ENCODE measurements at places on chromosomes 13 and 19.

- no peak for DNase-seq
These were observed 32.8 kb downstream of the ATP12A start for GRCh38 chr13:24713022-24713421.

DNA sequence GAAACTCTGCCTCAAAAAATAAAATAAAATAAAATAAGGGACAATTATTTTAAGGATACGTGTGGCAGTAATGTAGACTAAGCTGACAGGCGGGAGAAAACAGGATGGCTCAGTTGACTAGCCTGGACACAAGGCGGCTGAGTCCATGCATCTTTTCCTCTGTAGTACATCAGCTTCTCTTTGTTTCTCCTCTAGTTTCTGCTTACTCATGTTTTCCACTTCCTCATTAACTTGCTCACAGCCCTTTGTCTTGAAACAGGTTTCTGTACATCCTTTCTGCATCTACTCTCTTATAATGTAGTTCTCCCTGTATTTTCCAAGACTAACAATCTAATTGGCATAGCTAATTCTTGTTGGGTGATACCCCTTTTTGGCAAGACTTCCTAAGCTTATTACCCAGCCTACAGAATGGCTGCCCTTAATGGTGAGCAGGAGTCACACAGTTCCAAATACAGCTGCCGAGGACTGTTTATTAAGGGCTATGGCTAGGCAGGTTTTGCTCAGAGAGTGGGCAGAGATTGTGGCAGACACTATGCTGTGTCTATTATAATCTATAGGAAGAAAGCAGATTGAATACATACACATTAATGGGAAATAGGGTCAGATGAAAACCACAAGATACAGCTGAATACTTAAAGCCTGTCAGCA is 58.7 kb upstream of the KLF5 start:
- peak; percentile 24 for DNase-seq

DNA sequence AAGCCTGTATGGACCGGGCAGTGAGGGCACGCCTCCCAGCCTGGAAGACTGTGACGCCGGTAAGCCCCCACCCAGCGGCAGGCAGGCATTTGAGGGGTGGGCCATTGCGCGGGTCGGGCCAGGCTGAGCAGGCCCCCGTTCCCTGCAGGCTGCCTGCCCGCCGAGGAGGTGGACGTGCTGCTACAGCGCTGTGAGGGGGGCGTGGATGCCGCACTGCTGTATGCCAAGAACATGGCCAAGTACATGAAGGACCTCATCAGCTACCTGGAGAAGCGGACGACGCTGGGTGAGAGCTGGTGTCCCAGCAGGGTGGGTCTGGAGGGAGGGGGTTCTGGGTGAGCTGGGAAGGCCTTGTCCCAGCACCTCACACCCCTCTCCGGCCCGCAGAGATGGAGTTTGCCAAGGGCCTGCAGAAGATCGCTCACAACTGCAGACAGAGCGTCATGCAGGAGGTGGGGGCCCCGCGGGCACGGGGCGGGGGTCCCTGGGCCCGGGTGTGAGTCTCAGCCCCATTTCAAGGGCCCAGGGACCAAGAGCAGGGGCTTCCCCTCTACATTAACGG is 7.1 kb downstream of the ARHGAP45 start:
- DNase-seq, result no peak

DNA sequence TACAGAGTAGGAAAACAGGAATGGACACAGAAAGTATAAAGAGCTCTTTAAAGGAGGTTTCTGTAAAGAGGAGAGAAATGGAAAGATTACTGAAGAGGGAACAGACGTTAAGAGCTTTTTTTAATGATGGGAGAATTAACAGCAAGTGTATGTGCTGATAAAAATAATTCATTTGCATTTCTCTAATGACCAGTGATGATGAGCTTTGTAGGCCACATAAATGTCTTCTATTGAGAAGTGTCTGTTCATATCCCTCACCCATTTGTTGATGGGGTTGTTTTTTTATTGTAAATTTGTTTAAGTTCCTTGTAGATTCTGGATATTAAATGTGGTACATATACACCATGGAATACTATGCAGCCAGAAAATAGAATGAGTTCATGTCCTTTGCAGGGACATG is 40.0 kb downstream of the MYO16 start:
- no peak for DNase-seq

DNA sequence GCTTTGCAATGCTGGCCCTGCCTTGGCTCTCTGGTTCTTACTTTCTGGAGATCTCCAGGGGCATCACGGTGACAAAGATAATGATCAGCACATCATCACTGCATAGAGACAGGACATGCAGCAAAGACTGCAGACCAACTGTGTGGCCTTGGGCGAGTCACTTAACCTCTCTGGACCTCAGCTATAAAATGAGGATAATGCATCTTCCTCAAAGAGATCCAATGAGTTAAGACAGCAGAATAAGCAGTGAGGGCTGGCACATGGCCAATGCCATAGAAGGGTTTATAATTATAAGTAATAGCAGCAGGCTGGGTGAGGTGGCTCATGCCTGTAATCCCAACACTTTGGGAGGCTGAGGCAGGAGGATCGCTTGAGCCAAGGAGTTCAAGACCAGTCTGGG is 2.4 kb downstream of the MAG start:
- no peak for DNase-seq

DNA sequence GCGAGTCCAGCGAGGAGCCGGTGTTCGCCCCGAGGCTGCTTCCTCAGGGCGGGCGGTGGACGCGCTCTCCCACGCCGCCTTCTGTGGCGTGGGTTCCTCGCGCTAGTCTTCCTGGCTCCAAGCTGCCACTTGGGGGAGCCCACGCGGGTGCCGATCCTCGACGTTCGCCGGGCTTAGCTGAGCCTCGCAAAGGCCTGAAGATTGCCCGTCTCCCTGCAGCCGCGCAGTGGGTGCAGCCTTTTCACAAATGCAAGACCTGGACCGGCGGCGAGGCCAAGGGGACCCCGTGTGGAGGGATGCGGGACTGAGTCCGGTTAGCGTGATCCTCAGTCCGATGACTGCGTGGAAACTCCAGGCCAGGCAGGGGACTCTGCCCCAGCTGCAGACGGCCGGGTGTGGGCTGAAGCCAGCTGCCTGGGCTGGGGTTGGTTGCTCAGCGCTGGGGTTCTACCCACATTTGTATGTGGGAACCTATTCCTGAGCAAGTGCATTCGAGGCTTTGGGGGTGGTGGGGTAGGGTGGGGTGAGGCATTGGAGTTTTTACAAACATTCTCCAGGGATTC is 16.6 kb upstream of the LRP3 start:
- DNase-seq, result no peak

DNA sequence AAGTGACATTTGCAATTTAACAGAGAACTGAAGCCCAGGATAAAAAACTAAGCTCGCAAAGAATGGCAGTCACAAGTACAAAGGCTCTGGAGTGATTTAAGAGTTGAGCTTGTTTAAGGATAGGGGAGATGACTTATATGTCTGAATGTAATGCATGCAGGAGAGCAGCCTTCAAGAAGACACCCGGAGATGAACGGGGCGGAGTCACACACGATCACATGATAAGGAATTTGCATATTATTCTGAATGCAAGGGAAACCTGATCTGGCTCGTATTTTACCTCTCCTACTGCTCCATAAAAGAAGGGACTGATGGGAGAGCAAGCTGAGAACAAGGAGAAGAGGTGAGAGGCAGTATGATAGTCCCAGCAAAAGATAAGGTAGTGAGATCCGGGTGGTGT is 12.9 kb downstream of the TBC1D4 start:
- DNase-seq, result no peak

DNA sequence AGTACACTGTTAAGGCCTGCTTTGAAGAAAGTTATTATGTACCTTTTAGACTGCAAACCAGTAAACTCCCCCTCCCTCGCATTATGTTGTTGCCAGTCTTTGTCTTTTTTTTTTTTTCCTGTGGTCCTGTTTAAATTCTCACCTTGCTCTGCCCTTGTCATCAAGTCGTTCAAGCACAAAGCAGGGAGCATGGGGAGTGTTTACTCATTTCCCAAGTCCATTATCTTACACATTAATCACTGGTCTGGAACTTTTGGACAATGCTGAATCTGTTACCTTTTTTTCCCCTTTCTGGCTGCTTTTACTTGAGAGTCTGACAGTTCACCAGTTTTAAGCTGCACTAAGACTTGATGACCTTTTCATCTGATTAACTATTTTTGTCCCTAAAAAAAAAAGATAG is 108.2 kb downstream of the DACH1 start:
- no peak for DNase-seq

- no peak for DNase-seq
These were observed 3.8 kb downstream of the C13orf46 start for GRCh38 chr13:113969973-113970611.

- DNase-seq, result no peak
These were observed 1277.1 kb upstream of the MIR17HG start for GRCh38 chr13:90070362-90070761.

GRCh38 chr13:74966814-74967424 is 515.0 kb downstream of the TBC1D4 start:
- DNase-seq, result peak; percentile 28

DNA sequence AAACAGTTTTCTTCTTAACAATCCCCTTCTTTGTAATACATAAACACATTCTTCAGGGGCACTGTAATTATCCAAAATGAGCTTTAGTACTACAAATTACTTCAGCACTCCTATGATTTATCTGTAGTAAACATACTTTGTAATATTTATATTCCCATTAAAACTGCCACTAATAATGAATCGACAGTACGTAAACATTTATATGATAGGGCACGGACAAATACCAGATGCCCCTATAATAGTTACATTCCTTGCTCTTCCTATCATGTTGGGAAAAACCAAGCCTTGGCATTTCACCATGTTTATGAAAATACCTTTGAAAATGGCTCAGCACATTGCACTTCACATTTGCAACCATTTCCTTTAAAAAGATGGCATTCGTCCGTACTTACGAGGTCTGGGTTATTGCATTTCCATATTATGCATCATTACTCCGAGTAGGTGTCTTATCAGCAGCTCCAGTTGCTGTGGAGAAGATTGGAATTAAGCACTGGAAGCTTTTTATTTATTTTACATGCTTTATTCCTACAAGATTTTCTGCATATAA is 1043.4 kb downstream of the DIAPH3 start:
- peak; percentile 17 for DNase-seq

GRCh38 chr19:8355631-8356402 is 8.1 kb upstream of the ANGPTL4 start:
- DNase-seq, result peak; percentile 79

DNA sequence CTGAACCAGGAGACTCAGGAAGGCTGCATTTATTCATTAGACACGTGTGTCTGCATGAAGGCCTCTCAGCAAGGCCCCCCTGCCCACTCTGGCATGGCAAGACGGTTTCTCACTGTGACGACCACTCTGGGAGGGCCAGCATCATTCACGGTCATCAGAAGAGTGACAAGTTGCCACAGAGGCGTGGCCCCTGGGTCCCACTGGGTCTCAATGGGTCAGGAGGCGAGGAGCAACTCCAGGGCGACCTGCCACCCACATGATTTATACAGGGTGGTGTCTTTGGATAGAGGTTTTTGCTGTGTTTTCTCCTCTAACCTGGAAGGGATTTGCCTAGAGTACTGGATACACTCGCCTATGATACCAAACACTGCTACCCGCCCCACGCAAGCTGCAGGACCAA is 60.7 kb downstream of the KLF2 start:
- DNase-seq, result no peak

GRCh38 chr13:108961542-108962125 is 332.2 kb downstream of the MYO16 start:
- peak; percentile 51 for DNase-seq

DNA sequence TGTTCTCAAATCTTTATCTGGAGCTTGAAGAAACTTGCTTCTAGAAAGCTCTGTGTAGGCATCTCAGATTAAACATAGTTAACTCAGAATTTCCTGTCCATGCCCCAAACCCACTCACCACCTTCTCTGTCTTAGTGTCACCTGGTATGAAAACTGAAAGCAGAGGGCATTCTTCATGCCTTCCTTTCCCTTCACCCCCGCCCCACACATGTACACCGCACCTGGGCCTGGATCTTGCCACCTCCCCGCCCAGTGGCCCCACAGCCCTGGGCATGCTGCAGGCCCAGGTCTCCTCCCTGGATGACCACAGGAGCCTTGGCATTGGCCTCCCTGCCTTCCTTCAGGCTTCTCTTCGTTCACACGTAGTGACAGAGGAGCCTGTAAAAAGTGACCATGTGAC is 15.8 kb downstream of the CFAP97D2 start:
- no peak for DNase-seq

- peak; percentile 83 for DNase-seq
These were observed at the start of gene FGF22 for GRCh38 chr19:639253-640160. FGF22 (plus strand) TSS chr19:639879; CDS start chr19:639926, 47 bp downstream.

GRCh38 chr13:27641711-27642502 is 20.2 kb downstream of the POLR1D start:
- no peak for DNase-seq

- DNase-seq, result no peak
These were observed 197.7 kb downstream of the ZNF737 start for GRCh38 chr19:20367811-20368294.

GRCh38 chr19:55132453-55133129 is 15.2 kb upstream of the PPP1R12C start:
- DNase-seq, result no peak

GRCh38 chr19:3368441-3368795 is 2.0 kb downstream of the NFIC start:
- DNase-seq, result no peak

DNA sequence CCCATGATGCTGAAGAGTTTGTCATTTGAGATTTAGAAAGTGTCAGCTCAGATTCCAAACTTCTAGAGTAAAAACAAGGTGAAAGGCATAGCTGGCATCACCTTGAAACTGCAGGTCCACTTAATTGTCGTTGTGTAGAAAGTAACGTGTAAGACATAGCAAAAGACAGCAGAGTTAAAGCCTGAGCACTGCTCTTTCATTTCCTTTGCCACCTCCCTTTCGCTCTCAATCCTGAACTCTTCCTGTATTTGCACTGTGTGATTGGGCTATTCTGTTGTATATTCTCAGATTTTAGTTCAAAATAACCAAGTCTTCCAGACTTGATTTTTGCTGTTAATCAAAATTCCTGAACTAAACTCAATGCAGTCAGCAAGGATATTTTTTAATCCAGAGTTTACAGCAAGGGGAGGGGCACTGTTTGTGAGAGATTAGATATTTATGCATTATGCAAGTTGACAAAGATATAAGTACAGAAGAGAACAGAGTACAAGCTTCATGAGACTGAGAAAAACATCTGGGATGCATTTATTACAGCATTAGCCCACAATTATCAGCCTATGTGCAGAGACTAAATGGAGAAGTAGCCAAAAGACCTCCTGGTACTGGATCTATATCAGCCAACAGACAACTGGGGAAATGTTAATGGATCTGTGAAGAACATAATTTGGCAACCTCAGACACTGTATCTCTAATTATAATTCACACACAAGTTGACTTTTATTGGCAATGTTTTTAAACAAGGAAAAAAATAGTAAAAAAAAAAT is 328.6 kb downstream of the SUCLA2 start:
- DNase-seq, result peak; percentile 54

GRCh38 chr19:7602935-7603497 is 7.4 kb downstream of the CAMSAP3 start:
- no peak for DNase-seq

GRCh38 chr19:47230921-47231214 is at the start of gene BBC3:
BBC3 (minus strand) TSS chr19:47231199; CDS start chr19:47228431, 2,768 bp downstream.
- no peak for DNase-seq

- no peak for DNase-seq
These were observed 32.2 kb upstream of the ZNF726 start for GRCh38 chr19:23882493-23882892.

All from fibroblast of skin of right quadriceps (primary cell).